ENCODE measurements at places on chromosomes 2 and 18.

DNA sequence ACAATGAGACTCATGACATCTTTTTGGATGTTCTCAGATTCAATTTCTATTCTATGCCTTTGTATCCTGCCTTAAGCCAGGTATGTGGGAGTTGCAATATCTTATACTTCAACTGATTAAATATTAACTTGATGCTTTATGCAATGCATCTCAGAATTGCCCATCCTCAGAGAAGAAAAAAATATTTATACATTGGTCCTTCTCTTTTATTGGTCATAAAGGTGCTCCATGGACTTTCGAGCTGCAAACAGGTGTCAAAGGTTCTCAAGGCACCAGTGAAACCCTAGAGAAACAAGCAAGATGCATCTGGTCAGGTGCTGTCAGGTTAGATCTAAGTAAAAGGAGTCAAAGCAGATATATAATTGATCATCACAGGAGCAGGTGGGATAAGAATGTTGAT, 690.5 kb downstream of the PLCL1 start:
- DNase-seq = no peak

- DNase-seq = no peak
Measured at GRCh38 chr18:58787536-58788149, 77.0 kb upstream of the ZNF532 start.

GRCh38 chr2:112644933-112645309, 818 bp upstream of the SLC20A1 start:
- DNase-seq = no peak

DNA sequence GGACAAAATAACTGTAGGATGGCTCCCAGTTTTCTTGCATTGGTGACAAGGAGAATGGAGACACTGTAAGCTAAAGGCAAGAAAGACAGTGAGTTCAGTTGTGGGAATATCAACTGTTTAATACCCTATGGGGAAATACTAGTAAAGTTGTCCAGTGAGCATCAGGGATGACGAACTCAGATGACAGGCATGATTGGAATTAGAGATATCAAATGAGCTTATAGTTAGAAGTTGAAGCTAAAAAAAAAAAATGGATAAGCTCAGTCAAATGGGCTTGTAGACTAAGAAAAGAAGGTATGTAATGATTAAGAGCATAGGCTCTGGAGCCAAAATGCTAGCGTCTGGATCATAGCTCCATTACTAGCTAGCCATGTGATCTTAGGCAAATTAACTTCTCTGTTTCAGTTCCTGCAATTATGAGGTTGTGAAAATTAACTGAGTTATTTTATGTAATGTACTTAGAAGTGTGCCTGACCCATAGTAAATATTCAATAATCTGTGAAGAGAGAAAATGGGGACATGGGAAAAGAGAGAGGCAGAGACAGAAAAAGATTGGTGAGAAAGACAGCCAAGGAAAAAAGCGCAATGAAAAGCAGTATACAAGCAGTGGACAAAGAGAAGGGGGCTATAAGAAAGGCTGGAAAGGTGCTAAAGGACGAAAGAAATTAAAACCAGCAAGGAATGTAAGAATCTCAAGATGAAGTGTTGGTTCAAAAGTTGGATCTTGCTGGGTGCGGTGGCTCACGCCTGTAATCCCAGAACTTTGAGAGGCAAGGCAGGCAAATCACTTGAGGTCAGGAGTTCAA, 95.7 kb upstream of the SLC39A10 start:
- no peak for DNase-seq

GRCh38 chr2:172350839-172351479, 76.4 kb upstream of the ITGA6 start:
- DNase-seq = no peak

DNA sequence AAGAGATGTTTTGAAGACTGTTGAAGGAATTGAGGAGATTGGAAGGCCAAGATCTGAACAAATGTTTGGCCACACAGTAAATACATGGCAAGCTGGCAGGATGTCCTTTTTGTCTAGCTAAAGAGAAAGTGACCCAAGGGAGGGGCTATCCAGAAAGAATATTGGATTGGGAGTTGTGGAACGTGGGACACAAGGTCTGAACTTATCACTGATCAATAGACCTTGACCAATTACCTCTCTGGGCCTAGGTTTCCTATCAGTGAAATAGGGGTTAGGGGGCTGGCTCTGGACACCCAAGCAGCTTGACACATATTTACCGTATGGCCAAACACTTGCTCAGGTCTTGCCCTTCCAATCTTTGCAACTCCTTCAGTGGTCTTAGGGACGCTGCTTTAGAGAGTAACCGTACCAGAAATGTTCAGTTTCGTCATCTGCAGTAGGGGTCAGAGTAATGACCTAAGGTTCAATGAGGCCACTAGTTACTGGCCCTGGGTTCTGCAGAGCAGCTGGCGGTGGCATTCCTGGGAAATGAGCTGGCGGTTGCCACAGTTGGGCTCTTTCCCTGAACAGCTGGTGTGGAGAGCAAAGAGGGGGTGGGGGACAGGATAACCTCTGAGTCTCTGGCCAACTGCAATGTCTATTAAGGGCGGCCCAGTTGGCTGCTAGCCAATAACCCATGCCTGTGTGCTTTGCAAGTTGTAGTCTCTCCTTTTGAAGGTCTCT, 70.1 kb upstream of the STPG4 start:
- no peak for DNase-seq

DNA sequence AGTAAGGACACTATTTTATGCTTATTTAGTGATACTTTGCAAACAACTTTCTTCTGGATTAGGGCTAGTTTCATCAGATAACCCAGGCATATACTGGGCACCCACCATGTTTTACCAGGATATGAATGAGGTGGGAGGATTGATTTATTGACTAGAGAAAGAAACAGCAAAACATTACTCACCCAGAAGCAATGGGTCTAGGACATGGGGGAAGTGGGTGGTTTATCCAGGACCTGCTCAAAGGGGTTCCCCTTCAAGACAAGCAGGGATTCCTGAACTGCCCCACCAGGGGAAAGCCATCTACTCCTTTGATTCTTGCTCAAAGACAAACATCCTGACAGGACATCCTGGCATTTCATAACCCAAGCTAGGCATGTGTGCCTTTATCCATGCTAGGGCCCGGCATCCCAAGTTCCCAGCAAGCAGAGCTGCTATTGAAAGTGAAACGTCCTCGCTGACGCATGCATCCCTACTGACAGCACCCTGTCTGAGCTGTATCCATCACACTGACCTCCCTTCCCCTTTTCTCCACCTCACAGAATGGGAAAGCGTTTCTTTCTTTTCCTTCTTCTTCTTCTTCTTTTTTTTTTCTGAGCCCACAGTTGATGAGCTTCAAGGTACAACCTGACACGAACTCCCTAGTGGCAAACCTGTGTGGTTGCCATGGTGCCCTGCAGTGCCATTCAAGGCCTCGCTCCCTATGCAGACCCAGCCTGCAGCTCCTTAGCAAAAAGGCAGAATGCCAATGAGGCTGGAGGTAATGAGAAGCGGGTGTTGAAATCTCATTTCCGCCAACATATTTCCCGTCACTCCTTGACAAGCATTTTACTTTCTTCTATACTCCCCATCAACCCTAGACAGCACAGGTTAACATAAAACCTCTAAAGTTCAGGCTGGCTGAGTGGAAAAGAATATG, 70.5 kb downstream of the CLHC1 start:
- DNase-seq = no peak

GRCh38 chr18:73590950-73591349, 556.7 kb downstream of the FBXO15 start:
- no peak for DNase-seq

- no peak for DNase-seq
Measured at GRCh38 chr2:204632410-204632809, 87.1 kb downstream of the PARD3B start.

GRCh38 chr18:623761-624620, 27.2 kb downstream of the CLUL1 start:
- peak; percentile 11 for DNase-seq

GRCh38 chr18:25832001-25832604, 258.3 kb downstream of the SS18 start:
- no peak for DNase-seq

GRCh38 chr2:144477281-144477956, 42.5 kb downstream of the ZEB2 start:
- no peak for DNase-seq

DNA sequence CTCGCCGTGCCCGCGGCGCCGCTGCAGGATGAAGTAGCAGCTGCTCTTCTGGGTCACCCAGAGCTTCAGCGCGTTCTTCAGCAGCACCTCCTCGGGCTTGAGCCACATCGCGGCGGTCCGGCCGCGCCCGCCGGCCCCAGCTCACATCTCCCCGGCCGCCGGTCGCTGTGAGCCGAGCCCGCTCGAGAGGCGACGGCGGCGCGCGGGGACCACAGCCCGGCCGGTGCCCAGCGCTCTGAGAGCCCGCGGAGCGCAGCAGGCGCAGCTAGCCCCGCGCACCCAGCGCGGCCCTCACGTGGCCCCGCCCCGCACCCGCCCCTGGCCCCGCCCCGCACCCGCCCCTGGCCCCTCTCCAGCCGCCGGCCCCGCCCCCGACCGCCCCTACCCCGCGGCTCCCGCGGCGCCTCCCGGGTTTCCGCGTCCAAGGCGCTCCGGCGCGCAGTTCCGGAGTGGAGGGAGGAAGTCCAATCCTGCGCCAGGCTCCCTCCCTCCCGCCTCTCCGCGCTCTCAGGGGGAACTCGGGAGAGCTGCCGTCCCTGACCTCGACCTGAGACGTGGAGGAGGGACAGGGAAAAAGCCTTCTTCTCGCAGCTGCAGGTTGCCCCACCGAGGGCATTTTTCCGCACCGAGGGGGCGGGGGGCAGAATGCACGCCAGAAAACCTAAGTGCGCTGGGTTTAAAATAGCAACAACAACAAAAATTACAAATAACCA, at the start of gene TBC1D8:
Gene TBC1D8, minus strand, starts transcription at position 237 of the 713 bp plus-strand sequence. Its CDS starts 129 bp downstream, at position 108.
- peak; percentile 40 for DNase-seq

- no peak for DNase-seq
Measured at GRCh38 chr2:188291617-188292347, at the start of gene GULP1. TSS of gene GULP1 (plus strand) at chr2:188291874. CDS start at chr2:188477703, 185,829 bp downstream.

DNA sequence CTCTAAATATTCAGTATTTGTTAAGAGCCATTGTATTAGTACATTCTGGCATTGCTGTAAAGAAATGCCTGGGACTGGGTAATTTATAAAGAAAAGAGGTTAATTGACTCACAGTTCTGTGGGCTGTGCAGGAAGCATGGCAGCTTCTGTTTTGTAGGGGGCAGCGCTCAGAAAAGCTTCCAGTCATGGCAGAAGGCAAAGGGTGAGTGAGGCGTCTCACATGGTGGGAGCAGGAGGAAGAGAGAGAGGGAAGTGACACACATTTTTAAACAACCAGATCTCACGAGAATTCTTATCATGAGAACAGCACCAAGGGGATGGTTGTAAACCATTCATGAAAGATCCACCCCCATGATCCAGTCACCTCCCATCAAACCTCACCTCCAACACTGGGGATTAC, 13.8 kb upstream of the CCDC102B start:
- no peak for DNase-seq

GRCh38 chr2:176830362-176830761, 382.2 kb upstream of the HNRNPA3 start:
- no peak for DNase-seq

GRCh38 chr2:181992776-181993175, 7.1 kb downstream of the PPP1R1C start:
- DNase-seq = no peak

- no peak for DNase-seq
Measured at GRCh38 chr2:219527076-219527394, 12.8 kb downstream of the ASIC4 start.

GRCh38 chr2:36748166-36748565, 51.7 kb downstream of the VIT start:
- no peak for DNase-seq

DNA sequence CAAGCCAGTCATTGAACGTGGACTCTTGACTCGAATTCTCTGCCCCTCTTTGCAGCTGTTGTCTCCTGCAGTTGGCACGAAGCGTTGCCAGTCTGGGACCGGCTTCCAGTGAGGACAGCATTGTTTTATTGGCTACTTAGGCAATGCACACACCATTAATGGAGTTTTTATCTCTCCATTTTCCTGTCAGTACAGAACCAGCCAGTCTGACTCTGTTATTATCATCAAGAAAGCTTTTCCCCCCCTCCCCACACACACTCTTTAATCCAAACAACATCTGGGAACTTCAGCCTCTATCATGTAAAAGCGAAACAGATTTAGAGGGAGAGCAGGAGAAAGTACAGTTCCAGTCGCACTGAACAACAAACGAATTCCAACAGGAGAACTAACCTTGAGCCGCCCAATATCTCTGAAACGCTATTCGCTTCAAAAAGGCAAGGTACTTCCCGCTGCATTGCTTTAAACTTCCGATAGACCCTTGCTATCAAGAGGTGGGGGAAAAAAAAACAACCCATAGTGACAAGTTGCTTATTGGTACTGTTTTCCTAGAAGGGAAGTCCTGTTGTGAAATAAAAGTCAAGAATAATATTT, 38.2 kb downstream of the ACVR1 start:
- DNase-seq = no peak

DNA sequence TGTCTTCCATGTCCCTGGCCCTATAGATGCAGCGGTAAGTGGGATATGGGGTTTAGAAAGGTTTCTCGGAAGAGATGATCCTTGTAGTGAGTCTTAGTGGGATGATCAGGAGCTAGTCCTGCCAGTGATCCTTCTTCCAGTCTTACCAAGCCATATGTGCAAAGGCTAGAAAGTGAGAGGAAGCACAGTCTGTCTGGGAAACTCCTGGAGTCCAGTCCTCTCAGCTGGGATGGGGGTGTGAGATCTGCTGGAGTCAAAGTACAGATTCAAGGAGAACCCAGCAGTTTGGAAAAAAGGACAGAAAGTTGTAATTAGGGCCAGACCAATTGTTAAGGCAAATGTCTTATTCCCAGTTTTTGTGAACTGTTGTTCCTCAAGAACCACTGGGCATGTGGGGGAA, 83.3 kb downstream of the LIMS1 start:
- DNase-seq = no peak

GRCh38 chr18:40413160-40413559, 1541.9 kb upstream of the PIK3C3 start:
- DNase-seq = no peak

DNA sequence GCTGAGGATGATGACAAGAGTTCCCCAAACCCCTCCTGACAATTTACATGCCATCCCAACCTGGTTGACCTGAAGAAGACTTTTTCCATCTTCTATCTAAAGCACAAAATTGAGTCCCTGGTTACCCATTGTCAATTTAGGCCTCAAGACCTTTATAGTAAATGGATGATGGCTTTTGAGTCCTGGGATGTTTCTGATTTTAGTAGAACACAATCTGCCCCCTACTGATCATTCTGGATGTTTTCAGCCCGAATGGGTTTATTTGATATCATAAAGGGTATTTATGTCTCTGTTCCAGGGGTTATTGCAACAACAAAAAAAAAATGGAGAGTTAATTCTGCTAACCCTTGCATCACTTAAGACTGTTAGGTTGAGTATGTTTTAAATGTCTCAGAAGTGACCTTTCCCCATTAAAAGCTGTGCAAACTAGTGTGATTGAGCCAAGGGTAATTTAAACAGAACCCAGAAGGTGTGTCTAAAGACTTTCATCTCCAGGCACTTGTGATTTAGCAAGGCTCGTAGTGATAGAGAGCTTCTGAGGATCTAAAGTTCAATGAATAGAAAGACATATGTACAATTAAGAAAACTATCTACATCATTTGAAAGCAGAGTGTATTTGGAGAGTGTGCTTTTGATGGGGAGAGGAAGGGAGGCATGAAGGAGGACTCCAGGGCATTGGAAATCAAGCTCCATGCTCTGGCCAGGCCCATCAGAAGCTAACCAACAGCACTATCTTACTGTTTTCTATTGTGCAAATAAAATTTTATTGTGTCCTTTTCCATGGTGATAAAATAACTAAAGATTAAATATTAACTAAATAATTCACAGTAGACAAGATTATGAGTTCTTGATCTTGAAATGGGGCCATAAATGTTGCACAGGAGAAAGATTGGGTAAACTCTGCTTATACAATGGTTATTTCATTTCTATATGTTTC, 96.6 kb upstream of the NOSTRIN start:
- DNase-seq = no peak
